ENCODE measurements at places on chromosomes 7 and 10. TPM values are rescaled to one million over a fixed set of nuclear protein-coding genes. Genes with fewer than 3 reads are reported as not detected.

PON1 gene
- not detected for total RNA-seq

TSPAN12 gene
- total RNA-seq, result 19.0 TPM

IQCE gene
- total RNA-seq, result 11.3 TPM

GNGT1 gene
- not detected for total RNA-seq

UPP1 gene
- total RNA-seq, result 53.6 TPM

ADCYAP1R1 gene
- not detected for total RNA-seq

TUBB8 gene
- total RNA-seq, result not detected

WIPF3 gene
- total RNA-seq, result not detected

HOXA7 gene
- 15.6 TPM for total RNA-seq

ENTPD1 gene
- total RNA-seq, result 23.0 TPM

DNA sequence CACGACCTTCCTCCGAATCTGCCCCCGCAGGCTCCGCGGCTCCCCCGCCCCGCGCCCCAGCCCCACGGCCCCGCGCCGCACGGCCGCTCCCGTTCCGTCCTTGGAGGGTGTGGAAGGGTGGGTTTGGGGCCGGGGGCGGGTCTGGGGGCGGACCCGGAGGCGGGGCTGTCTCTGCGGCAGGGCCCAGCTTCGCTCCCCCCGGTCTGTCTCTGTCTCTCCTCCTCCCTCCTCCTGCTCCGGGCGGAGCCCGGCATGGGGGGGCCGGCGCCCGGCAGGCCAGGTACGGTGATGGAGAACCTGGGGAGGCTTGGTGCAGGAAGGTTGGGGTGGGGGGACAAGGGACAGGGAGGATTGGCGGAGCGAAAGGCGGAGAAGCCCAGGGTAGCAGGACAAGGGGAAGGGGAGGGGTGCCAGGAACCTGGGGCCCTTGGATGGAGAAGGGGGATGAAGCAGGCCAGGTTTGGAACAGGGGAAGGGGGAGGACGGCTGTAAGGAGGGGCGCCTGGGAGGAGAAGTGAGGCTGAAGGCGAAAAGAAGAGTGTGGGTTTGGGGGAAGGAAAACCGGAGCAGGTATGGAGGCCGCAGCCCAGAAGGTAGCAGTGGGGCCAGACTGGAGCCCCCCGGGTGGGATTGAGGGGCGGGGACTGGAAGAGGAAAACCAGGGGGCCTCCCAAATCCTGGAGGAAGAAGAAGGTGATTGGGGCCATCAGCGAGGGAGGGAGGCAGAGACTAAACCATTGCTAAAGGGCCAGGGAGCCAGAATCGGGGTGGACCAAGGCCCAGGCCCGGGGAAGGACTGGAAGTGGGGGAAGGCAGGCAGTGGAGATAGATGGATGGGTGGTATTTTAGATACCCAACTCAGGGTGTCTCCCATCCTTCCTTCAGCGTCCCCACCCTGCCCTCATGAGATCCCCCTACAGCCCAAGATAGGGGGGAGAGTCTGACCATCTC, at the start of gene NYAP1:
Gene NYAP1 (plus strand): TSS at position 206 of the 951 bp plus-strand sequence. CDS start 1,385 bp downstream, outside the sequence.
- DNase-seq, result peak; percentile 53

DNA sequence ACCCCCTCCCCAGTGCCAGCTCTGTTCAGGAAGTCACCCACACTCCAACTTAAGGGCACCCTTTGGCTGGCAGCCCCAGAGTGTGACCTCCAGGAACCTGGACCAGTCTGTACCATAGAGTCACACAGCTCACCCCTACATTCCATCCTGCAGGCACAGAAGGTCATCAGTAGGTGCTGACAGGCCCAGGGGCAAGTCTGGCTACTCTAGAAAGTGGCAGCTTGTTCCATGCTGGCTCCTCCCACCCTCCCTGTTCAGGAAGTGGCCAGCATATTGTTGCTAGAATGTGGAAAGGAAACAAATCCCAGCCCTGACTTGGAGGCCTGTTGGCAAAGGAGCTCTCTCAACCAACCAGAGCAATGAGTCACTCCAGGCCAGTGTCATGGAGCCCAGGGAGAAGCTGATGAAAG, 3.2 kb upstream of the NCOA4 start:
- DNase-seq, result peak; percentile 79

DNA sequence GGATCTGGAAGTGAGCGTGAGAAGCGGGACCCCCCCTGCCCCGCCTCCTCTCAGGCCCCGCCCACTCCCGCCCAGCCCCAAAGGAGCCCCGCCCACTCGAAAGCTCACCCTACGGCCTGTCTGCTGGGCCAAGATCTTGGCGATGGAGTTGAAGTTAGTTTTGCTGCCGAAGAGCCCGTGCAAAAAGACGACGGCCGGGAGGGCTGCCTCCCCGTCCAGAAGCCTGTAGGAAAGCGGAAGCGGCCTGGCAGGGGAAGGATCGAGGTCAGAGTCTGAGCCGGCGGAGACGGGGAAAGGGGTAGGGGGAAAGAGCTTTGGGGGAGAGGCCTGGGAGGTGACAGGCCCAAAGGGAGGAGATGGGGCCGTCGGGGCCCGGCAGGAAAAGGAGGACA, 386 bp downstream of the ABHD11 start:
- DNase-seq, result peak; percentile 52

GRCh38 chr7:105825371-105825770, 51.0 kb downstream of the ATXN7L1 start:
- no peak for DNase-seq

DNA sequence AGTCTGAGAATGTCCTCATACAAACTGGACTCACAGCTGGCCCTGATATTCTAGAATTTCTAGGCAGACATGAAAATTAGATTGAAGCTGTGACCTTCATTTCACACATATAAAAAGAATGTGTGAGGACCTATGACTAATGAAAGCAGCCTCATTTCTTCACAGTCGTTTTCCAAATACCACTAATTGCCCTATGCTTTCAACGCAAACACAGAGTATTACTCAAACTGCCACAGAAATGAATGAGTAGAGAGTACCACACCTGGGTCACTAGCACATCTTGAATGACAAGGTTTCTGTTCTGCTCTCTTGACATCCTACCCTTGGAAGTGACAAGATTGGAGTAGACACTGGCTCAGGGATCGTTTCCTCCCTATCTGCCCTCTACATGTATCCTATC, 142.4 kb downstream of the C1GALT1 start:
- DNase-seq, result no peak

DNA sequence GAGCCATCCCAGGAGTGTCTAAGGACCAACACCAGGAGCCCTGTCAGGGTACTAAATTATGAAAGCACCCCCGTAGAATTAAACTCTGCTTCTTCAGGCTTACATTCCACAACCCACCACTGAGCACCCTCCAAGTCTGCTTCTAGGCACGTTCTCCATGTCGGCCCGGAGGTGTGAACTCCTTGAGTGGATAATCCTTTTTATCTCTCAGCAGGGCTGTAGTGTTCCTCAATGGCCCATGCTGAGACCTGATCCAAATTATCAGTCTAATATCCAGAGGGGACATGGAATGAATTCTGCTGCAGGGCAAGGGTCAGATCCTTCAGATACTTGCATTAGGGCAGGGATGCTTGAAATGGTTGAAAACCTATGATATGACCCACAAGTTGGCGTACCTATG, 55.9 kb upstream of the TARP start:
- no peak for DNase-seq

DNA sequence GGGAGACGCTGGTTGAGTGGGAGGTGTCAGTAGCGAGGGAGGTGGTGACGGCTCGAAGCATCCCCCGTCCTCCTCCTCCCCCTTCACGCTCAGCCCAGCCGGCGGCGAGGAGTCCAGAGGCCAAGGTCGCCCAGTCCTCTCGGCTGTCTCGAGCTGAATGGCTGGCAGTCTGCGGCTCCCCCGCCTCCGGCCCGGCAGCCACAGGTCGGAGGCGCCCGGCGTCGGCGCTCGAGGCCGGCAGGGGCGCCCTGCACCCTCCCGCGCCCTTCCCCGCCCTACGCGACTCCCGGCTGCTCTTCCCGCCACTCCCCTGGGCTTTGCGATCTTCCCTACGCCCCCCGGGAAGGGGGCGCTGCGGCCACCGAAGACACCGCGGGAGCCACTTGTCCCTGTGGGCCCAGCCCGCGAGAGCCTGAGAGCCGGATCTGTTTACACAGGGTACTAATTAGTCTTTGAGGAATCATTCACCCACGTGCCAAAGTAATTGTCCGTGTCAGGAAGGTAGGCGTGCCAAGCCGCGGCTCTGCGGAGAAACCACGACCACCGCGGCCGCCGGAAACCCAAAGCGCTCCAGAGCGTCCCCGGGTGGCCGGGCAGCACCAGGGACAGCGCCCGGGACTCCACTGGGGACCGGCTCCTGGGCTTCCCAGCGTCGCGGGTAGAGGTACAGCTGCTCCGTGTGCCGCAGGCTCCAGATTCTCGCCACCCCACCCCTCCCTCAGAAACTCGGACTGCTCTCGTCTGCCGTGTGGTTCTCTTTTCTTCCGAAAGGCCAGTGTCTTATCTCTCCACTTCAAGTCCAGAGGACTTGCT, at the start of gene NXPH1:
Gene NXPH1 (plus strand): TSS at position 133 of the 813 bp plus-strand sequence.
- DNase-seq, result peak; percentile 6

DNA sequence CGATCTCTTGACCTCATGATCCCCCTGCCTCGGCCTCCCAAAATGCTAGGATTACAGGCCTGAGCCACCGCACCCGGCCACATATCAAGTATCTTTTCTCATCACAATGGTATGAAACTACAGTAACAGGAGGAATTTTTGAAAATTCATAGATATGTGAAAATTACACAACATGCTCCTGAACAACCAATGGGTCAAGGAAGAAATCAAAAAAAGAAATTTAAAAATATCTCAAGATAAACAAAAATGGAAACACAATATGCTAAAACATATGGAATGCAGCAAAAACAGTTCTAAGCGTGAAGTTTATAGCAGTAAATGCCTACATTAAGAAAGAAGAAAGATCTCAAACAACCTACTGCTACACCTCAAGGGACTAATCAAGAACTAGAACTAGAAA, 59.8 kb upstream of the ADAM12 start:
- no peak for DNase-seq

DNA sequence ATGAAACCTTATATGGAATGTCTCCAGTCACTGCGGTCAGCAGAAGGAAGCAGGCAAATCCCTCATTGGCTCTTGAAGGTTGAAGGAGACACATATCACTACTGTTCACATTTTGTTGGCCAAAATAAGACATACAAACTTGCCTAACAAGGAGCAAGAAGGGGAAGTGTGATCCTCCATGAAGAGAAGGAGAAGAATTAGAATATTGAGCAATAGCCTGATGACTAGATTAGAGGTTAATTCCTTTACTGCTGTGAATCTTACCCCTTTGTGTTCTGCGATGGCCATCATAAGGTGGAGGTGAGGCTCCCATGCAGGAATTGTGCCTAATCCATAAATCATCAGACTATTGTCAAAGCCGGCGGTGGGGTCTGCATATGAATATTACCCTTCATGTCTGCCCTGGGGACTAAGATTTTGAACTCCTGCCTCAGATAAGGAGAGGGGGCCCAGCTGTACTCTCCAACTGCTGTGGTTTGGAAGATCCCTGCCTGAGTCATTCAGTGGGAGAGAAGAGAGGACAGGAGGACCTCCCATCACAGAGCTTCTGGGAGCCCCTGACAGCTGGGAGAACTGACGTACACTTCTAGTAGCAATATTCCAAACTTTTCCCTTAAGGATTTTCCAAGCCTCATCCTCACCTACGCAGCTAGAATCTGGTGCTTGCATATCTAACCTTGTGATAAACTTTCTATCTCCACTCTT, 398.5 kb downstream of the REEP3 start:
- no peak for DNase-seq

- DNase-seq, result no peak
These were observed 105.6 kb upstream of the GPR26 start for GRCh38 chr10:123560301-123561140.

DNA sequence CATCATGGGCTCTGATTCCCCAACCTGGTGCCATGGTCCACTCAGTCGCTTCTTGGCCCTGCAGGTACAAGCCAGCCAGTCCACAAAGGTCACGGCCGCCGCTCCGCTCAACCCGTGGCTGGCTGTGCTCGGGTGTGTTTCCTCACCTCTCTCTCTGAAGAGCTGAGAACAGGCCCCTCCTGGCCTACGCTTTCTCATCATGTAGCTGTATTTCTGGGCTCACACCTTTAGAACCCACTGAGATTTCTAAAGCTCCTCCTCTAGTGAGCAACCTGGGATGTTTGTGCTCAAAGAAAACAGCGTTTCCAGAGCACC, 30.2 kb downstream of the PTPRN2 start:
- DNase-seq, result no peak

DNA sequence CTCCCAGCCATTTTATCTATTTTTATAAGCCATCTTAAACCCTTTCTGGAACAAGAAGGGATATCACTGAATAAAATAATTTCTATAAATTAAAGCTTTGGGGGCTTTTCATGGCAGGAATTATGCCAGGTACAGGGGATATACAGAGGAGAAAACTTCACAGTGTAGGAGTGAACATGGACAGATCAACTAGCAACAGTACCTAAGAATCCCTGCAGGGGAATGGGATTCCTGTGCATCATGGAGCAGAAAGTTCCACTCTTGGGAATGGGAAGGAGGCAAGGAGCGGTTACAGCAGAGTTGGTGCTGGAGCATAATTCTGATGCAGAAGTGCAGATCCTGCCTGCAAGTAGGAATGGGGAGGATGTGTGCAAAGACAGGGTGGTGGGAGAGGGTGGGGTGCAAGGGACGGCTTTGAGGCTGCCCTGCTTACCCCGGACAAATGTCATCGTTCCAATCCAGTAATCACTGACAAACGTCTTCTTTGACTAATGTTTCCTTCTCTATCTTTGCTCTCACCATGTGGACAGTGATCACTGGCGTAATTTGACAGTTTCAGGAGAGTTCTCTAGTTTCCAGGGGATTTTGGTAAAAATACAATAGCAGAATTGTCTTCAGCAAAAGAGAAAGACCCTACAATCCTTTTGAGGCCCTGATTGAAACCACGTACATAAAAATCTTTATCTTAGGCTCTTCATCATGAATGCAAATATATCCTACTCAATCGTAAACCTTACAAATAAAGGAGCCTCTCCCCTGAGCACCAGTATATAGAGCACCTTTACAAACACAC, 196.7 kb downstream of the HECW1 start:
- no peak for DNase-seq

DNA sequence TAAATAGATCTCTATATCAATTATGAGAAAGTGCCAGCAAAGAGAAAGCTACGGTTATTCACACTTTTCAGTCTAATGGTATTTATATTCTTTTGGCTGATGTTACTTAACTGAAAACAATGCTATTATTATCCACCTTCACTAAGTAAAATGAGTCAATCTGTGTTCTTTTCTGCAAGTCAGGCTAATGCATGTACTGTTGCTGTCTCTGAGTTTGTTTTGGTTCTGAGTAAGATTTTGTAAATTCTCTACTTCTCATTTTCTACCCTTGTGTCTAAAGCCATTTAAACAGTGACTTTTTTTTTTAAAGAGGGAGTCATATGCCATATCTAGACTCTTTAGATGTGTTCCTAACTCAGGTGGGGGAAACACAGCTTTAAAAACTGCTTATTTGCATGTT, 7.5 kb downstream of the VWC2 start:
- no peak for DNase-seq

GRCh38 chr10:121601458-121601857, 3.2 kb upstream of the FGFR2 start:
- no peak for DNase-seq

- no peak for DNase-seq
These were observed 47.9 kb upstream of the CNPY1 start for GRCh38 chr7:155594163-155594732.

DNA sequence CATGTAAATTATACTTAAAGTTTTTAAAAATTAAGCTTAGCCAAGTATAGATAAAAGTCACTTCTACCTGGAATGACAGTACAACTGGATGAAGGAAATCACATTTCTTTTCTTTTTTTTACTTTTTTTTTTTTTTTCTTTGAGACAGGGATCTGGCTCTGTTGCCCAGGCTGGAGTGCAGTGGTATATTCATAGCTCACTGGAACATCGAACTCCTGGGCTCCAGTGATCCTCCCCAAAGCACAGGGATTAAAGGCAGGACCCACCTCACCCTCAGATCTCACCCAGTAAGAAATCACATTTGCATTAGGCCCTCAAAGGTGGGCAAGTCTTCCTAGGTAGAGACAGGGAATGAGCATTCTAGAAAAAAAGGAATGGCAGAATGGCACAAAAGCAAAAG, 69.5 kb upstream of the C1GALT1 start:
- DNase-seq, result no peak
